ENCODE measurements at places on chromosomes 1 and 21.

DNA sequence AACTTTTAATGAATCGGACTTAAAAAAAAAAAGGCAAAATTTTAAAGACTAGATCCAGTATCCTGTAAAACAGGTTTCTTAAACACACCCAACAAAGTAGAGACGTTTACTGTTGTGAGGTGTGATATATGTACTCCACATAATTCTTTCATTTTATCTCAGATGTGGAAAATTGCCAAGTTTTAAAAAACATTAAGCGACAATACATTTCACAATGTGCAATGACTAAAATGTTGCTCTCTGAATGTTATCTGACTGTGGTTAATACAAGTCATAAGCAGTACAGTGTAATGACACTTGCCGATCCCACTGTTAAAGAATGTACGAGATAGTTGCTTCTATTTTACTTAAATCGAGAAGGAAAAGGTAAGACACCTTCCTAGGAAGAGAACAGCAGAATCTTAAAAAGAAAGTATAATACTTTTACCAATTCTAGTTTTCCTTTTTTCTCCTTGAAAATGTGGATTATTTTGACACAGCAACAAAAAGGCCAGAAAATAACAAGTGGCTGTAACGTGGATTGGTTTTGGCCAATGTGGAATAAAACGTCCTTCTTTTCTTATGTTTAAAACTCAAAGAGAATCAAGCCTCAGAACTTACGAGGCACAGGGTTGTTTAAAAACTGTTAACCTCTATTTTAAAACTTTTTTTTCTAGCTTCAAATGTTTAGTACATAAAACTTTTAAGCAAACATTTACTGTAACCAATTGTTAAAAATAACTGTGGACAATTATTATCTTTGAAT, 51.4 kb downstream of the TP53BP2 start:
- DNase-seq, result no peak

DNA sequence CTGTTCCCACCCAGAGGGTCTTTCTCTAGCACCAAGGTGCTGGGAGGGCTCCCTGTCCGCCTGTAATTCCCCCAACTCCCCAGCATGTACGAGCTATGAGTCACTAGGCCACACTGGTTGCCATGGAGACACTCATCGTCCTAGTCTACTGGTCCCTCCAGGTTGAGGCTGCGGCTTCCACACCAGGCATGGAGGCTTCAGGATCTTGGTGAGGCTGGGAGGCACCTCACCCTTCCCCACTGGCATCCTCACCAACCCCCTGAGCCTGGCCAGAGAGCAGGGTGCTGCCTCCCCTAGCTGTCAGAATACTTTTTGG, 75.6 kb upstream of the KAZN start:
- DNase-seq, result no peak

DNA sequence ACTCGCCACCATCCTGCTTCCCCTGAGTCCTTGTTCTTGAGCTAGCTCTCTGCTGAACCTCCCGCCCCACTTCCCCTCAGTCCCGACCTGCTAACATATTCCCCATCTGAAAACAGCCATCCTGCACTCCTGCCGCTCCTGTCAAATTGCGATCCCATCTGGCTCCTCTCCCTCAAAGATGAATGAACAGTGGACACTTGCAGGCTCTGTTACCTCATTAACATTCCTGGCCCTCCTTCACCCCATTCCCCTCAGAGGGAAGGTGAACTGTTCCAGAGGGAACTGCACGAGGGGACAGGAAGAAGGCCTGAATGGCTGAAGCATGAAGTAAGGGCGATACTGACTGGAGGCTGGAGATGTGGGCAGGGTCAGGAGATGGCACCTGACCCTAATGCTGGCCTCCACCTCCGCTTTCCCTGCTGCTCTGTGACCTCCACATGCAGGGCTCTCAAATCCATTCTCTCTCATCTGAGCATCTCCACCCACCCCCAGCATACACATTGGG, 7.4 kb upstream of the CELSR2 start:
- no peak for DNase-seq

DNA sequence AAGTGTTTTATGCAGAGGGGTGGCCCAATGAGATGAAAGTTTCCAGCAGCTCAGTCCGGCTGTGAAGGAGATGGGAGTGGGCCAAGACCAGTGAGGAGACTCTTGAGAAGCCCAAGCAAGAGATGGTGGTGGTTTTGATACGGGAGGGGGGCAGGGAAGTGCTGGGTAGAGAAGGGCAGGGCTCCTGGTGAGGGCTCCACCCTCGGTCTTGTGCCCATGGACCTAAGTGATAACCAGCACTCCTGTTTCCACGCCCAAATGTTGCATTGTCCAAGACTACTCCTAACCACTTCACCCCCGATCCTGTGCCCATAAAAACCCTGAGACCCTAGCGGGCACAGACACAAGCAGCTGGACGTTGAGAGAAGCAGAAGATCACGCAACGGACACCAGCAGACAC, 140.9 kb downstream of the MIS18A start:
- no peak for DNase-seq

GRCh38 chr1:44119525-44119924, 904 bp downstream of the KLF17 start:
- DNase-seq, result no peak
